Activated naive CD4-positive, alpha-beta T cell treated with Interleukin-2 at 50 U/mL for 16 hours (primary cell): ENCODE measurements at places on chromosomes 5 and 9.

DNA sequence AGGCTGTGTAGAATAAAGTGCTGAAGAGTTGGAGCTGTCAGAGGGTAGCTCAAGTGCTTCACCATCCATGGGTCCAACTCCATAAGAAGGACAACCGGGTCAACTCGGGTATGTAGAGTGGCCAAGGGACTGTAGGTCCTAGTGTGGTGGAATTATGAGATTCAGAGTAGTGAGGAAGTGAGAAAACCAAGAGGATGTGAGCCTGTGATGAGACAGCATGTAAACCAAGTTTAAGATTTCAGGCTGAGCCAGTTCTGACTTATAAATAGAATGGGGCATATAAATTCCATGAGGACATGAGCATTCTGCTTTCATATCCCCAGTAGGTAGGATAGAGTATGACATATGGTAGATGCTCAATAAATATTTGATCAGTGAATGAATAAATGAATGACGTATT is 96.3 kb downstream of the CFAP95 start:
- no peak for DNase-seq

DNA sequence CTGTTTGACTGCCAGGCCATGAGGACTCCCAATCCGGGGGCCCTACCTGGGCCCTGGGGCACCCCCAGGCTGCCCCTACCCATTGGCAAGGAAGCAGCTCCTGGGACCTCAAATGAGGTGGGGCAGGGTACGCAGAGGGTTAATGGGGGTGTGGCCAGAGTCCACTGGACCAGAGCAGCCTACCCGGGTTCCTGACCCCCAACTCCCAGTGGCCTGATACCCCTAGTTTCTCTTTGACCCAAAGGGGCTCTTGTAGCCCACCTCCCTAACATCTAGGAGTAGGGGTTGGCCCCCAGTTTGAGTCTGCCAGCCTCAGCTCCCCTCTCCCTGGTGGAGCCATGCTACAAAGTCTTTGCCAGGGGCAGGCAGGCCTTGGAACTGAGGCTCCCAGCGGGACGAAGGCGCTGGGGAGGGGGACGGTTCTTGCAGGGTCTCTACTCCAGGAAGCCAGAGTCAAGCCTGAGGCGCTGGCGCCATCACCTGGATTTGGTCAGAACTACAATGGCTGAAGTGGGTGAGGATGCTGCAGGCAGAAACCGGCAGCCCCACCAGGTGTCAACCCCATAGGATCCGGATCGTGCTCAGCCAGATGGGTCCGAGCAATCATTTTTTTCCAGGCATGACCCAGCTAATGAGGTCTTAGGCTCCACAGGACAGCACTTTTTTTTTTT is 8.4 kb upstream of the CERCAM start:
- DNase-seq, result peak; percentile 52

DNA sequence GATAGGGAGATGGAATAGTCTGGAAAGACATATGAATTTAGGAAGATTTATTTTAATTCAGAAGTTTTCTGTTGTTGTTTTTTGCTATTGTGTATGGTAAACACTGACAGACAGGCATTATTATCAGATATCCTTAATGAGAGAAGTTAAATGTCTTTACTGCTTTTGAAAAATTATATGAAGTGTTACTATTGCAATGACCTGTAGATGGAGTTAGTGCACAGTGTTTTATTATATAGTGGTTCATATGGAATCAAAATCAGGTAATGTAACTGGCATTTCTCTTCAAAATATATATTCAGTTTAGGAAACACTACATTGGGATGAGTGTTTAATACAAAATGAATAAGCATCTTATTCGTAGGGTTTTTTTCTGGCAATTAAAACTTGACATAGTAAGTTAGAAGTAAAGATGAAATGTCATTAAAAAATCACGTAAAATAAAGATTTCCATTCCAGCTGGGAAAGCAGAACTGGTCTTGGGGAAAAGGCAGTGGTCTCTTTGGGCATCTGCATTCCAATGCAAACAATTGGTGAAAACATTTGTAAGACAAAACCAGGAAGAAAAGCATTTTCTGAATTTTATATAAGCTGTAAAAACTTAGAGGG is 3.9 kb downstream of the GABRA1 start:
- no peak for DNase-seq

DNA sequence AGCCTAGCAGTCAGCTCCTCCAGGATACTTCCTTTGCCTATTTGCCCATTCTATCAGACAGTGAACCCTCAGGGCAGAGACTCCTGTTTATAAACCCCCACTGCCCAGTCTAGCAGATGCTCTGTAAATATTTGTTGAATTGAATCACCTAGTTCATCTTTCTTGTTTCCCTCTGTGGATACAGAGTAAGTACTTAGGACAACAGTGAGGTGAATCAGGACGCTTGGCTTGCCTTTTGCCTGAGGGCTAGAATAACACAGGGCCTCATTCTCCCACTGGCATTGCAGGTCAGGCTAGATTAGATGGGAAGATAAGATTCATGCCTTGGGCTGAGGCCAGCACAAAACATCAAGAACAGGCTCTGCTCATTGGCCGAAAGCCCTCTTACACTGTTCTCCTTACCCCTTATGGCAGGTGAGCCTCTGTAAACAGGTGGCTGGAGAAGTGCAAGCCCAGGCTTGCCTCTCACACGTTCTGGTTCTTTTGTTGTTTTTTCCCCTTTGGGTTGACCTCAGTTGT is 22.2 kb downstream of the TNFSF8 start:
- DNase-seq, result no peak

DNA sequence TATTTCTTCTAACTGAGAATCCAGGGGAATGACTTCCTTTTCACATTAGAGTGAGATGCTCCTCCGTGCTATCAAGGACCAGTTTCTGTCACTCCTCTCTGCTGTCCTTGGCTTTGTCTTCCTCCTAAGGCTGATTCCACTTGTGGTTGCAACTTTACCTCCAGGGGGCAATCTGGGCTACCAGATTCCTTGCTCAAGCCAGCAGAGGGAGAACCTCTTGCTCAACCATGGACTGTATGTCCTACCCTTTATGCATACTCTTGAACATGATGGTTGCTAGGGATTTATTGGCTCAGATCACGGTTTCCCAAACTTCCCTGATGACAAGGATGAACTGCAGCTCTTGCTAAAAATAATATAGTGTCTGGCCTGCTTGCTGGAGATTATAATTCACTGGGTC is 24.0 kb downstream of the NNT start:
- no peak for DNase-seq

DNA sequence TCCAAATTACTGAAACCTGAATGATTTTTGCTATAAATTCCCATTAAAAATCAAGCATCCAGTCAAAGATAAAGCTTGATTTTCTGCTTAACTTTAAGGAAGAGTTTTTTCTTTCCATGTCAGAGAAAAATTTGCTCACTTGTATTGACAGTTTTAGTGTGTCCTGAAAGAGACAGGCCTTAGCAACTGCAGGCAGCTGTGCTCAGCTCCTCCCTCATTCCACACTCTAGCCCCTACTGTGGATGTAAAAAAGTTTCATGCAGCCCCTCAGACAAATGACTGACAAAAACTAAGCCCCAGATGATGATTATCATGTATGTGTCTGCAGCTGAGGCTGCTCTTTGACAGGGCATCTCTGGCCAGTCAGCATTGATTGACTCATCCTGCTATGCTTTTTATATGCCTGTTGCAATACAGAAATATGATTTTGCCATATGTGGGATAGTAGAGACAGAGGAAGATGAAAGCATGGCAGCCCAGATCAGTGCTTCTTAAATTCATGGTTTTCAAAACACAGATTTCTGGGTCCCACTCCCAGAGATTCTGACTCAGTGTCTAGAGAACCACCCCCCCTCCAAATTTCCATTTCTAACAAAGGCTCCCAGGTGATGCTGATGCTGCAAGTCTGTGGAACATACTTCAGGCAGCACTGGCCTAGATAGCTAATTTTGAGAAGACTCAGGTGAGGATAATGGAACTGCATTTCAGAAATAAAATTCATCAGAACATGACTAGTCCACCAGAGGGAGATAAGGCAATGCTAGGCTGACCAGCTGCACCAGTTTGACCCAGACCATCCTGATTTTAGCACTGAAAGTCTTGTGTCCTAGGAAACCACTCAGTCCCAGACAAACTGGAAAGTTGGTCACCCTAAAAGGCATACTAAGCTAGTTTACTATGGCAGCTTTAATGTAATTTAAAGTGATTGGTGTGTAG is 298.7 kb upstream of the KCNN2 start:
- DNase-seq, result no peak

DNA sequence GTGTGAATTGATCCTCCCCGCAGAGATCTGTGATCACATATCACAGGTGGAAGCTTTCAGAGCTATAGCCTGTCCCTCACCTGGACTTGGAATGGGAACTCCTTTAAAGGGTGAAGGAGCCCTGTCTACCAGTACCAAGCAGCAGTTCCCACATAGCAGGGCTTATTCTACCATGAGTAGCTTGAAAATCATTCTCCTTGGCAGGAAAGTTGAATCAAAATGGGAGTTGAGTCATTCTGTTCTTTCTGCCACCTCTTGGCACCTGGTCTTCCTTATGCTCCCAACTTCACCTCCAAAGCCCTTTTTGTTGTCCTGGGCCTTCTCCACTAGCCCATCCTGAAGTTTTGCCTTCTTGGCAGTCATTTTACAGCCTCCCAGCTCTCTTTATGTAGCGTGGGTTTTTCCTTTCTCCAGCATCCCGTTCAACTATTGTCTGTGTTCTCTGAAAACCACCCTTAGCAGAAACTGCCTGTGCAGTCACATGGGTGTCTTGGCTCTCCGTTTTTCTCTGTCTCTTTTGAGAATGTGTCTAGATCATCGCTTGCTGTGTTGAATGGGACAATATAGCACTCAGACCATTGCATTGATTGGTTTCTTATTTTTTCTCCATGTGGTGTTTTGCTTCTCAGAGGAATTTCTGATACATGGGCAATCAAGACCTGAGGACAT is 222.2 kb downstream of the AOPEP start:
- DNase-seq, result no peak

DNA sequence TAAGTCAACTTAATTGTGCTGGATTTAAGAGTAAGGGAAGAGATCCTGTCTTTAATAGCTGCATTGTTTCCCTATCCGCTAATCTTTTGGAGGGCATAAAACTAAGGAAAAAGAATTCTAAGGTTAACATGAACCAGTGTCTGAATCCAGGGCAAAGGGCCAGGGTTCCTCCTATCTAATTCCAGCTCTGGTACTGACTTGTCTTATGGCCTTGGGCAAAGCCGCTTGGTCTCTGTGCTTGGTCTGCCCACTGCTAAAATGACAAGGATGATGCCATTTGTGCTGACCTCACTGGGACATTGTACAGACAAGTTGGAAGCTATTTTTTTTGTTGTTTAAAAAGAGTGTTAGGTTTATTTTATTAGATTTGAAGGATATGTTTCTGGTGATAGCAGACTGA is 334.7 kb upstream of the PIK3R1 start:
- DNase-seq, result no peak

DNA sequence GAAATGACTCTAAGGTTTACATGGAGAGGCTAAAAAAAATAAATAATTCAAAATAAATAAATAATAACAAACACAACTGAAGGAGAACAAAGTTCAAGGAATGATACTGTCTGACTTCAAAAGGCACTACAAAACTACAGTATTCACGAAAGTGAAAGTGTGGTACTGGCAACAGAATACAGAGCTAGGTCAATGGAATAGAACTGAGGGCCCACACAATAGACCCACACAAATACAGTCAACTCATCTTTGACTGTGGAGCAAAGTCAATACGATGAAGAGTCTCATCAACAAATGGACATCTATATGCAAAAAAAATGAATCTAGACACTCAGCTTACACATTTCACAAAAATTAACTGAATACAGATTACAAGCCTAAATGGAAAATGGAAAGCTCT is 75.3 kb downstream of the FBXW11 start:
- no peak for DNase-seq

GRCh38 chr9:91758491-91758981 is 191.5 kb downstream of the ROR2 start:
- DNase-seq, result peak; percentile 32

DNA sequence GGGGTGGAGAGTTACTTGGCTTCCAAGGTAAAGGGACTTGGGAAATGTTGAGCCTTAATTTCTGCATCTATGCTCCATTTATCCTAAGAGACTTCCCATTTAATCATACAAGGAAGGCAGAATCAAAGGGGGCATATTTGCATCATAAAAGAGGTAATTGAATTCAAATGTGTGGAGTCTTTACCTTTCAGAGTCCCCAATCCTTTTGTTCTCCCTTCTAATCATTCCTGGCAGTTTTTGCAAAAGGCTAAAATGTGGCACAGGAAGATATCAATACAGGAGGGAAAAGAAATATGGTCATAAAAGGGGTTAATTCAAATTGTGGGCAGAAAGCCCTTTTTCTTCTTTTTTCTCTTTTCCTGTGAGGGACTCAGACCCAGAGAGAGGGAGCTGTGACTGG is 69.5 kb downstream of the SFXN1 start:
- no peak for DNase-seq

DNA sequence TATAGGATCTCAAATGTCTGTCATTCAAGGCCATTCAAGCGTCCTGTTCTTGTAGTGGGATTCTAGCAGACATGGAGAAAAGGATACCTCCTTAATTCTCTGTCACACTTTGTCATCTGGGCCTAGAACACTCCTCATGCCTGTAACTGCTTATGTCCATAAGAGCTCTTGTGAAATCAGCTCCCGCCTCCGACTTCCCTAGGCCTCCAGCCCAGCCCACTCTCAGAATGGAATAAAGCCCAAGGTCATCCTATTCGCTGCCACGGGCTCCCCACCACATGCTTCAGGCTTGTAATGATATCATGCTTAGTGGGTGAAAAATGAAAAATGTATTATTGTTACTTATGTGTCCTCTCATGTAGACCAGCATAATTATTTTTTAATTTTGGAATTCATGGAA is 632.5 kb downstream of the ISL1 start:
- no peak for DNase-seq

GRCh38 chr5:133400120-133400519 is 212.2 kb downstream of the FSTL4 start:
- no peak for DNase-seq

GRCh38 chr5:66209794-66210193 is 65.7 kb downstream of the SREK1 start:
- DNase-seq, result no peak

DNA sequence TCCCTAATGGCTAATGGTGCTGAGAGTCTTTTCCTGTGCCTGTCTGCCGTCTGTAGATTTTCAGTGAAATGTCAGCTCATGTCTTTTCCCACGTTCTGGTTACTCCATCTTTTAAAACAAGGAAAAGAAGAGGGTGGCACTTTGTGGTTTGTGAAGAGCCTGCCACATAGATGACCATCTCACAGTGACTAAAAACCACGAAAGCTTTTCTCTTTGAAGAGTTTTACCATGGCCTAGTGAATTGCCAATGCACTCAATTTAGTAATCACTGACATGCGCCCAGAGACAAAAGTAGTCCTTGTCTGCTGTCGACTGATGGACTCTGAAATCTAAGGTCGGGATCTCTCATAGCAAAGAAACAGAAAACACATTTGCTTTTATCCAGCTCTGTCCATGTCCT is 50.4 kb downstream of the SPATA31C2 start:
- DNase-seq, result no peak

DNA sequence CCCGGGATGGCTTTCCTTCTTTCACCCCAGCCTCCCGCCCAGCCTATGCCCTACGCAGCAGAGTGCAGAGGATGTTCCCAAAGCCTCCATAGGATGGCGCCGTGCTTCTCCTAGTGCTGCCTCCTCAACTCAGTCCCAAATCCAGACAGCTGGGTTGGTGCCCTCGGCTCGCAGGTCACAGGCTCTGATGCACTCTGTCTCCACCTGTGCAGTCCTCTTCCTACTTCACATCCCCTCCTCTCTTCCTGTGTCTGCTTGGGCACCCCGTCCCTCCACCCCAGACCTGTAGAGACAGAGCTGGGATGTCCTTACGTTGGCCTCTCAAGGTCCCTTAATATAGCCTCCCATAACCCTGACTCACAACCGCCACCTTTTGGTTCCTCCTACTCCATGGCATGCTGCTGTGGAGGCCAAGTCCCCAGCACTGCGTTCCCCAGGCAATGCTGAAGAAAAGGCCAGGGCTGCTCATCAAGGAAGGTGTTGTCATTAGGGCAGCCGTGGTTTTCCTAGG is 314.4 kb downstream of the GADD45G start:
- peak; percentile 35 for DNase-seq
